NCI-H226 (cell line): ENCODE measurements at places on chromosomes 3 and 15.

- peak; percentile 42 for DNase-seq
Measured at GRCh38 chr3:140529558-140529957, 148.3 kb upstream of the TRIM42 start.

DNA sequence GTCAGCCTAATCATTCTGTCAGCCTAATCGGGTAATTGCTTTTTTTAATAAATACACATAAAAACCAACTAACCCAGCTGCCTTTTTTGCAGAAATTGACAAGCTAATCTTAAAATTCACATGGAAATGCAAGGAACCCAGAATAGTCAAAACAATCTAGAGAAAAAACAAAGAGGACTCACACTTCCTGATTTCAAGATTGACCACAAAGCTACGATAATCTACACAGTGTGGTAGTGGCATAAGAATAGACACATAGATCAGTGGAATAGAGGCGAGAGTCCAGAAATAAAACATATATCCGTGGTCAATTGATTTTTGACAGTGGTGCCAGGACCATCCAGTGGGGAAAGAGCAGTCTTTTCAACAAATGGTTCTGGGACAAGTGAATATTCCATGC is 2.4 kb upstream of the C3orf20 start:
- no peak for DNase-seq

GRCh38 chr15:50257924-50258323 is 7.6 kb downstream of the HDC start:
- peak; percentile 44 for DNase-seq

GRCh38 chr15:38996111-38996631 is 431.6 kb upstream of the RASGRP1 start:
- peak; percentile 80 for DNase-seq

GRCh38 chr15:39578851-39579486 is 1.9 kb upstream of the THBS1 start:
- no peak for DNase-seq

GRCh38 chr15:68667800-68668625 is 89.2 kb downstream of the CORO2B start:
- DNase-seq, result no peak

- no peak for DNase-seq
Measured at GRCh38 chr3:71050538-71051258, 532.8 kb downstream of the FOXP1 start.

GRCh38 chr15:29055876-29056275 is 170.1 kb downstream of the APBA2 start:
- DNase-seq, result no peak
